ENCODE measurements at places on chromosomes 7 and 10. TPM values are rescaled to one million over a fixed set of nuclear protein-coding genes. Genes with fewer than 3 reads are reported as not detected.

Gene HOXA11
- total RNA-seq: not detected

Gene A1CF
- 0.07 TPM for total RNA-seq

DNA sequence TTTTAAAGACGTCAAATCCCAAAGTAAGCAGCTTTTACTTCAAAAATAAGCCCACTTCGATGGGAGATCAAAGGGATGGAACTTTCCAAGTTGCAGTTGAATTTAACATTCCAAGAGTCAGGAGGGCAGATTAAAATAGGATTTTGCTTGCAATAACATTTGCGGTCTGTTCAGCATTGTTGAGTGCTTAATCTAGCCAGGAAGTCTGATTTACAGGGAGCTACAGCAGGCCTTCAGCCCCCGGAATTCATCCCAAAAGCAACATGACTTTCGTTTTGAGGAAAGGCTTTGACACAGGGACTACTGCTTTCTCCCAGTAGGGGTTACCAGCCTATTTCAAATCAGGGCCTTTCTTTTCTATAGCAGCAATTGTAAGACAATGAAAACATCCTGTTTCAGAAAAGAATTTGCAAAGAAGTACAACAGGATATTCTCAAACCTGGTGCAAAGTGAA lies 279.6 kb upstream of the PITRM1 start:
- no peak for DNase-seq

DNA sequence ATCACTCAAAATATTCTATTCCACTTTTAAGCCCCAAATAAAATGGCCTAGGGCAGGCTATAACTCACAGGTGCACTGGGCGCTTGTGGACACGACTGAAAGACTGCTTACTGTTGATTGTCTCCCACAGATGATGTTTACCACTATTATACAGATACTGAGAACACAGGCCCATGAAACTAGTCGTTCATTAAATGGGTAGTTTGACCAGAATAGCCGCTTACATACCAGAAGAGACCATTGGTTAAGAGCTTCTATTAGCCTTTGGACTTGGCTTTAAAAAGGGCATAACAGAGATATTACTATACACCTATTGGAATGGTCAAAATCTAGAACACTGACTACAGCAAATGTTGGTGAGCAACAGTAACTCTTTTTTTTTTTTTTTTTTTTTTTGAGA lies 4.3 kb downstream of the CCDC6 start:
- DNase-seq: no peak

DNA sequence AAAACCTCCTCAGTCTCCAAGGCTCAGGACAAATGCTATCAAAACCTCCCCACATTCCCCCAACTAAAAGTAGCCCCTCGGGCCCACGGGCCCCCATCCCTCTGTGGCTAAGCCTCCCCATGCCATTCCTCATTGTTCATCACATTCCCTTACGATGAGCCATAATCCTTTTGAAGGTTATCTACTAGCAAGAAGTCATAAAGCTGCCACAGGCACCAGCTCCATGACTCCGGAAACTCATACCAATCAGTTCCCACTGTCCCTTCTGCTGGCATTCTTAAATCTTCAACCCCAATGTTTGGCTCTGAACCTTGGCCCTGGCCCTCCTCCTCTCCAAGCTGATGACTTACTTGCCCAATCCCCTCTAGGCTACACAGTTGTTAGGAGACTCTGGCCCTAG lies 19.4 kb upstream of the TM9SF3 start:
- no peak for DNase-seq

GRCh38 chr7:34523226-34523918 lies 134.6 kb upstream of the NPSR1 start:
- no peak for DNase-seq

DNA sequence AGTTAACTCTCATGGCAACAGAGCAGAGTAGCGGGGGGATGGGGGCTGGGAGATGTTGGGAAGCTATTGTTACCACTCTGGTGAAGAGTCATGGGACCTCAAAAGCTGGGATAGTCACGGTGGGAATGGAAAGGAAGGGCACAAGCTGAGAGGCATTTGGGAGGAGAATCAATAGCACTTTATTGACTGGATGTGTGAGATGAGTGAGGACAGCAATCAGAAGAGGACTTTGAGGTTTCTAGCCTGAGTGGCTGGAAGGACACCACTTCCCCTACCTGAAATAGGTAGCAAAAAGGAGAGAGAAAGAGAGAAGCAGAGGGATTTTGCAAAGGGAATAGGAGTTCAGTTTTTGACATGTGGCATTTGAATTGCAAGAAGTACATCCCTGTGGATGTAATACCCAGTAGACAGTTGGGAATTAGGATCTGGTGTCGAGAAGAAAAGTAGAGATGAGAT lies 27.2 kb downstream of the SCD start:
- no peak for DNase-seq

DNA sequence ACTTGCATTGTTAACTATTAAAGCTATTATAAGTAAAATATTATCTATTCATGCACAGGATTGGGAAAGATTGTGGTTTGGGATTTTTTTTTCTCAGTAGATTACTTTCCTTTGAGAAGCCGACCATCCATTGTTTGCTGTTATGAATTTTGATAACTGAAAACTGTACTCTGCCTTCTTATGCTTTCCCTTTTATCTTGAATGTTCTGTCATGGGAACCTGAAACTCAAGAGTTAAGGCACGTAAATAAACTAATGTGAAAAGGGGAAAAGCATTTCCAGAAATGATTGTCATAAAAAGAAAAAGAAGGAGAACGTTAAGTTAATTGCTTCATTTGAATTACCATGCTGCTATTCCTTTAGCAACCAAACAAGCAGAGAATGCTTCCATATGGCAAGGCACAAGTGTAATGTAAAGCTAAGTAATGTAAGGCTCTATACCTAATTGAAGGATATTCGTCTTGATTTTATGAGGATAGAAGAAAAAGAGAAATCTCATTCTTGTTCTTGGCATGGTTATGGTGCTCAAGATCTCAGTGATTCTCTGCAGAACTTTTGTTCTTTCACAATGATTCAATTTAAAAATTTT lies 370.8 kb downstream of the AUTS2 start:
- no peak for DNase-seq

DNA sequence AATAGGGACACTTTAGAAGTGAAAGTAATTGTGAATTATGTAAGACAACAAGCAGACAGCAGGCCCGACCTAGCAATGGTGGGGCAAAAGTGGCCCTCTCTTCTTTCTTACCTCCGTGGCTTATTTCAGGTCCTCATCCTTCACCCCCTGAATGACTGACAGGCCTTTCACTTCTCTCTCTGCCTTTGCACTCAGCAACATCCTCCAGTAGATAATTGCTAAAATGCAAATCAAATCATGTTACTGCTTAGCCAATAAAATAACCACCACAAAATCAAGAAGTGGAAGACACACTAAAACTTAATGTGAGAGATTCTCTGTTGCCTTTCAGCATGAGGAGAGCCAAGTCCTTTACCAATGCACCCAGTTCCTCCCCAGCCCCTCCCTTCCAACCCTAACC lies 274.6 kb upstream of the ZNF32 start:
- no peak for DNase-seq

GRCh38 chr7:105655500-105656380 lies 74.4 kb upstream of the EFCAB10 start:
- peak; percentile 86 for DNase-seq
